NCI-H1048 (cell line): ENCODE measurements at places on chromosomes 6 and 20.

- no peak for DNase-seq
Measured at GRCh38 chr6:2998998-2999617, 586 bp upstream of the NQO2 start.

DNA sequence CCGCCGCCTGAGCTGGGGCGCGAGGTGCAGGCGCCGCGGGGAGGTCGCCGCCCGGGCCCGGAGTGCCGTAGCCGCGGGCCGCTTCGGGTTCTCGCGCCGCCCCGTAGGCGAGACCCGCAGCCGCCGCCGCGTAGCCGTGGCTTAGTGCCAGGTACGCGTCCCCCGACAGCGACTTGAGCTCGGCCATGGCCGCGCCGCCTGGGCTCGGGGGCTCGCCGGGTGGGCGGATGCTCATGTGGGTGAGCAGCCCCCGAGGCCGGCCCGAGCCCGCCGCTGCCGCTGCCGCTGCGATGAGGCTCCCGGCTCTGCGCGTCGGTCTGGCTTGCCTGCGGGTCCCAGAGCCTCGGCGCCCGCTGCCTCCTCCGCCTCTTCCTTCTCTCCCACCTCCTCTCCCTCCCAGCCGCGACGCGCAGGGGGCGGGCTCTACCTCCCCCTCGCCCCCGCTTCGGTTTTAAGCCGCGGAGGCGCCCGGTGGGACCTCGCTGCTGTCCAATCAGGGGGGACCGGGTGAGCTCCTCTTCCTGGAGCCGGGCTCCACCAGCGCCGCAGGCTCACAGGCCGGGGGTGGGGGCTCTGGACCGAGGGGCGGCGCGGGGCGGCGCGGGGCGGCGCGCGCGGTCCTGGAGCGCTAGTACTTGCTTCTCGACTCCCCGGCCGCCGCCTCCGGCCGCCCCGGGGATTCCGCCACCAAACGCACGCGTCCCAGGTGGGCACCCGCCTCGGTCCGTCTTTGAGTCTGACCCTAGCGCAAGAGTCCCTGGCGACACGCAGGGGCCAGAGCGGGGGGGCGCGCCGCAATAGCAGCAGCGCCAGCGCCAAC, at the start of gene BHLHE23:
BHLHE23 (minus strand) TSS at position 425 of the 820 bp plus-strand sequence; CDS start at position 235, 190 bp downstream.
- no peak for DNase-seq

- DNase-seq = no peak
Measured at GRCh38 chr20:57667388-57667787, 42.4 kb downstream of the PMEPA1 start.

DNA sequence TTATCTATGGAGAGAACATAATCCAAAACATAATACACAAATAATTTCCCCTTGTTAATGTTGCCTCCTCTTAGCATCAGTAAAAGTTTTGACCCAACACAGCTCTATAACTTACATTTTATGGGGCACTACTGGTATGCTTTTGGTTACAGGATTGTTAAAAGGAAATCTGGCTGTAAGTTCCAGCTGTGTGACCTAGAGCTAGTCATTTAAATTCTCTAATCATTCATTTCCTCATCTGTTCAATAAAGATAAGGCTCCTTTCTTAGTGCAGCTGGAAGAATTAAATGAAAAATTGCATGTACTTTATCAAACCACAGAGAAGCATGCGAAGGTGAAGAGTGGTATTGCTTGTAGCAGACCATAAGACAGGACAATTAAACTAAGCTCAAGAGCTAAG, 4.6 kb downstream of the SLC17A2 start:
- no peak for DNase-seq

DNA sequence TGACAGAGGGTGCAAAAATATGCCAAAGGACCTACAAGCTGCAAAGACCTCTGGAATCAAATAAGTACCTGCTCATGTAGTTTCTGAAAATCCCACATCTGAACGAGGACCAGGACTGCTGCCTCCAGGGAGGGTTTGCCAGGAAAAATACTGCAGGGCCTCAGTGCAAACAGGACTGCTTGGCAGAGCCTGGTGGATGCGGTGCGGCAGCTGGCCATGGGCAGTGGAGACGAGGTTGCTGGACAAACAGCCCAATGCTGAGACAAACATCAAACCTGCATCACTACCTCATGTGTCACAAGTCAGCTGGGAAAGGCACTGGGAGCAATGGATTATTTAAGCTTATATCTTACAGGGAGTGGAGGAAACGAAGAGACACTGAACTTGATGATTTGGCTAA, 238.8 kb downstream of the PAX1 start:
- no peak for DNase-seq

- no peak for DNase-seq
Measured at GRCh38 chr6:4518506-4518905, 257.7 kb upstream of the CDYL start.

DNA sequence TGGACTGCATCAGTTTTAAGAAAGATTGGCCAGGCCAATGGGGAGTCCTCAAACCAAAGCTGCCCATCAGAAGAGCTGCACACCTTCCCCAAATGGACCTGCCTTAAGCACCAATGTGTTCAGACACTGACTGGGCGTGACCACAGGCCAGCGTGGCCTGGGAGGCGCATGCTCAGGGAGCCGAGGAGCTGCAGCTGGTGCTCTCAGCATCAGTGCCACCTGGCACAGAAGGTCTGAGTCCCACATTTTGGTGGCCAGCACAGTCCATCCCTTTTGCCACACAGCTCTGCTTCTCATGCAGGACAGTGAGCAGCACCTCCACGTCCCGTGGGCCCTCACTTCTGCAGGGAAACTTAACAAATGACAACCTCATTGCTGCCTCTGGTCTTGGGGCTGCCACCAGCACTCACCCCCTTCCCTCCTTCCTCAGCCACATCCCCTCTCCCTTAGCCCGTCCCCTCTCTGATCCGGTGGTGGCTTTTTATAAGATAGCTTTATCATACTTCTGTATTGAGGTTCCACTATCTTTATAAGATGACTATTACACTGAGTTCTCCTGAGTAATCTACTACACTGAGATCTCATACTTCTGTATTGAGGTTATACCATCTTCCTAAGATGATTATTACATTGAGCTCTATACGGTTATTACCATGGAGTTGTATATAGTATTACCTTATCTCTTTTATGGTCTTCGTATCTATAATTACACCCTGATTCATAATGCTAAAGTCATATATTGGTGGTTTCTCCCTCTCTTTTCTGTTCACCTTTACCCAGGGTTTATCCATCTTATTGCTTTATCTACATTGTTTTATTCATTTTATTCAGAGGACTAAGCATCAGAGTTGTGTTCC, 109.1 kb downstream of the TOX2 start:
- no peak for DNase-seq

GRCh38 chr6:32188381-32189068, 1.5 kb downstream of the PBX2 start:
- no peak for DNase-seq

DNA sequence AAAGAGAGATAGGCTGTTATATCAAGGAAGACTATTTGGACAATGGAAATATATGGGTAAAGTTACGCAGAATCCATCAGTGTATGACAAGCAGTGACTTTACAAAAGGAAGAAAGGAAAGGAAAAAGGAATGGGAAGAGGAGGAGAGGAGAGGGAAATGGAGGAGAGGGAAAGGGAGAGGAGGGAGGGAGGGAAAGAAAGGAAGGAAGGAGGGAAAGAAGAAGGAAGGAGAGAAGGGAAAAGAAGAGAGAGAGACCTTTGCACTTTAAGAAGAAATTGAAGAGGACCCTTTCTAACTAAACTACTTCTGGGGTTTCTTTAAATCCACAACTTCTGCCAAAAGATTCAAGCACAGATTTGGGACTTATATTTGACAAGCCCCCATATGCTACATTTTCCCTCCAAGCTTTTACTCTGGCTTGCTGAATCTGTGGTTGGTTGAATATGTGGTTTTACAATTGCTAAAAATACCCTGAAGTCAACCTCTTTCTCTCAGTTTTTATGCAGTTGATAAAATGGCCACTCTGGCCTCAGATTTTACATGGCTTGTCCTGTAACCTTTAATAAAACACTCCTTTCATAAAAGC, 120.8 kb upstream of the RAB32 start:
- DNase-seq = no peak

DNA sequence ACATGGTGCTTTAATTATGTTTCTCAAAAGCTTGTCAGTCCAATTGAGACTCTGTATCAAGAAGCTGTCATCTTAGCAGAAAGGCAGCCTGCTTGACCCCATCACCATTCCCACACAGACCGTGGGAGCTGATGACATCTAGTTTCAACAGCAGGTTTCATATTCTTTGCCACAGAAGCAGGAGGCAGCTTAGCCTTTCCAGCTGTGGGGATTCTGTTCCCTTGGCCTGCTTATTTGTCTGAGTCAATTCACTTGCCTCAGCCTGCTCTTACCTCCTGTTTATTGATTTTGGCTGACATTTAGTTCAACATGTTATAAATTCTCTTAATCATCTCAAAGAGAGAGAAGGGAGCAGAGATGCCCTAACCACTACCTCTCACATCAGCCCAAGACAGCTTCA, 527.7 kb downstream of the ADGRB3 start:
- DNase-seq = no peak

GRCh38 chr20:60808003-60808672, 443.9 kb upstream of the CDH4 start:
- no peak for DNase-seq

DNA sequence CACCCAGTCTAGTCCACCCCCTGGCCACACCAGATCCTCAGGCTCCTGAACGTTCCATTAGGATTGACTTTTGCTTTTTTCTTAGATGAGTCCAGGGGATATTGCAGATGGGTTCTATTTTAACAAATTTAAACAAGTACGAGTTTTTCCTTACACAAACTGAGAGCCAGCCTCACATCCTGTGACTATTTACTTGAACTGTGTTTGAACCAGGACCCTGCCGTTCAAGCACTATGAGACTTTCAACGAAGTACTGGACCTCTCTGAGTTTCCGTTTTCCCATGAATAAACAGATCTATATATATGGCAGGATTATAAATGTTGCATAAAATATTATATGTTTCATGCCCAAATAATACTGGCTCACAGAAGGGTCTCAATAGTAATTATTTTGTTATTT, 1.4 kb upstream of the METTL24 start:
- no peak for DNase-seq

GRCh38 chr20:57653910-57654309, 33.7 kb upstream of the ZBP1 start:
- no peak for DNase-seq

GRCh38 chr6:129488313-129488712, 221.7 kb downstream of the ARHGAP18 start:
- DNase-seq = no peak

DNA sequence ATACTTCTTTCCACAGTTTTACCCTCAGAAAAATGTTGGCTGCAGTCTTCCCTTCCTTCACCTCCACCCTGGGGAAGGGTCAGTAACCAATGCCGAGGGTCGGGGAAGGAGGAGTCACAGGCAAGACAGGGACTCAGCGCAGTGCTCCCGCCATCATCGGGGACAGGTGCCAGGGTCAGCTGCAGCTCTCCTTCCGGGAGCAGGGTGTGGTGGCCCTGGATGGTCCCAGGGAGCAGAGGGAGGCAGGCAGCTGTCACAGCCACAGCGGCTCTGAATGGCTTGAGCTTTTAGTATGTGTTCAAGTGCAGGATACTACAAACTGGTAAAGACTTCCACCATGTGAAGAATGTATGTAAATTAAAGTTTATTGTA, 26.0 kb upstream of the PI16 start:
- no peak for DNase-seq

GRCh38 chr6:104256646-104257045, 603.1 kb downstream of the HACE1 start:
- DNase-seq = no peak

- no peak for DNase-seq
Measured at GRCh38 chr6:122408702-122409458, 9.4 kb downstream of the HSF2 start.

DNA sequence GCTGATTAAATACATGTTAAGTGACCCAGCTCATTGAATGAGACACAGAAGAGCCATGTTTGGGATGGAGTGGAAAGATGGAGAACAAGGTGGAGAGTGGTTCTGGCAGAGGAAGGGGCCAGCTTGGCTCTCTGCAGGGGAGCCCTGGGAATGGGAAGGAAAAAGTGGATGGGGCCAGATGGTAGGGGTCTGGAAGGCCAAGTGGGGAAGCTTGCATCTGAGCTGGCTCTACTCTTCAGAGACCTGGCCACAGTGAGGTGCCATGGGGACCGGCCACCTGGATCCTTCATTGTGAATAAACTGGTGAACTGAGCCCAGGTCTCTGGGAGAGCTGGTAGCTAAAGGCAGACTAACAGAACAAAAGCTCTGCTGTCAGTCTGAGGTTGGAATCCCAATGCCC, 48.9 kb upstream of the SIRPA start:
- DNase-seq = no peak

DNA sequence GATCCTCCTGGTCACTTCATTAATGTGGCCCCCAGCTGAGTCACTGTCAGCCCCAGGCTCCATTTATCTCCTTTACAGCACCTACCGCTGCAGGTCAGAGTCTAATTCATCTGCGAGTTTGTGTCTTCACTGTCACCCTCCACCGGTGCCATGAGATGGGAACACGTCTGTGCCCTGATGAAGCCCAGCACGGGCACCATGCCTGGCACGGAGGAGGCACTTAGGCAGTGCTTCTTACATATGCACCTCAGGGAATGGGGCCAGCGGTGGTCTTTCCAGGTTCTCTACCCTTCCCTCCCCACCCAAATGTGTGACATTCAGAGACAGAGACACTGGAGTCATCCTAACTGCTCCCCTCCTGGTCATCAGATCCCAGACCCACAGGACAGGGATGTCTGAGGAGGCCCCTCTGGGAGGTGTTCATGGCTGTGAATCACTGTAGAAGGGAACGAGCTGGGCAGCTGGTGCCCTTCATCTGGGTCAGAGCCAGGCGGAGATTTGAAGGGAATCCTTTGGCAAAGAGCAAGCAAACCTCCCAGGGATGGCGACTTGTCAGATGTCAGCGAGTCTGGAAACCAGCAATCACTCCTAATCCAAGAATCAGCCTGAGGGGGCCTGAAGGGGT, 364.6 kb downstream of the PREX1 start:
- no peak for DNase-seq

DNA sequence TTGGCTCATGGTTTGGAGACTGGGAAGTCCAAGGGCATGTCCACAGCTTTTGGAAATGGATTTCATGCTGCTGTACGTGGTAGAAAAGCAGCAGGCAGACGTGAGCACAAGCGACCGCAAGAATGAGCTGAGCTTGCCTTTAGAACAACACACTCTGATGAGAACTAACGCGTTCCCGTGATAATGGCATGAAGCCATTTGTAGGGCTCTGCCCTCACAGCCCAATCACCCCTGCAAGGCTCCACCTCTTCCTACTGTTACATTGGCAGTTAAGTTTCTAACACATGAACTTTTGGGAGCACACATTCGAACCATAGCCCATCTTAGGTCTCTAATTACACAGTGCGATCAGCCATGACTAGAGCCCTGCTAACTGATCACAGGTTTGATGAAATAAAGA, 107.5 kb upstream of the TMEM170B start:
- no peak for DNase-seq

GRCh38 chr6:324116-324728, 31.9 kb downstream of the DUSP22 start:
- no peak for DNase-seq

- no peak for DNase-seq
Measured at GRCh38 chr20:24332956-24333355, 136.5 kb upstream of the SYNDIG1 start.

GRCh38 chr20:23226612-23227265, 123.9 kb upstream of the NXT1 start:
- DNase-seq = no peak

GRCh38 chr6:152089992-152090391, 282.5 kb downstream of the ESR1 start:
- DNase-seq = no peak

- no peak for DNase-seq
Measured at GRCh38 chr20:4708856-4709255, 12.9 kb upstream of the PRND start.

- DNase-seq = no peak
Measured at GRCh38 chr6:137692806-137693205, 174.3 kb upstream of the TNFAIP3 start.

GRCh38 chr6:42049948-42050296, 402 bp upstream of the TAF8 start:
- no peak for DNase-seq
